ENCODE measurements at places on chromosomes 16 and 17.

DNA sequence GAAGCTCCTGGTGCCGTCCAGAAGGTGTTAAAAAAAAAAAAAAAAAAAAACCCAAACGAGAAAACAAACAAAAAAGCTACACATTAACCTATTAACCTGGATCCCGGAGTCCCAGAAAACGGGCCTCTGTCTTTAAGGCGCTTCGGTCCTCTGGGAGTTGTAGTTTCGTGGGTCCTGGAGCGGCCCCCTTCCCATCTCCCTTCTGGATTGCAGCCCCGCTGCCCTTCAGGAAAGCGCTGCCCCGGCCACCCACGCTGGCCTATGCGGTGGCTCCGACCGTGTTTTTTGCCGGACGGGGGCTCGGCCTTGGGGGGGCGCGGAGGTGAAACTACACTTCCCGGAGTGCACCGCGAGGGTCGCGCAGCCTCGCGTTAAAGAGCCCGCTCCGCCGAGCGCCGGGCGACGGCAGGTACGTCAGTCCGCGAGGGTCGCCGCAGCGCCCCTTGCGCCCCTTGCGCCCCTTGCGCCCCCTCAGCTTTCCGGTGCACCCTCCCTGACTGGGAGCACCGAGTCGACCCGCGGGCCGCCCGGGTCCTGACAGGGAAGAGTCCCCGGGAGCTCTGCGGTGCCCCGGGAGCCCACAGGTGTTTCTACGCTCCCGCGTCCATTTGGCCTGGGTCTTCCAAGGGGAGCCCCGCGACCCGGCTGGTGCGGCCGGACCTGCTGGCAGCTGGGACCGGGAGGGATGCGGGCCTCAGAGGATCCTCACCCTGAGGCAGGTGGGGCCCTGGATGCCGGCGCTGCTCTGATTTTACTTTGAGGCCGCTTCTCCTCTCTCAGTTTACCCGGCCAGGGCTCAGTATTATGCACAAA is at the start of gene FCSK:
TSS of gene FCSK (plus strand) at position 374 of the 813 bp plus-strand sequence. CDS start 8,596 bp downstream, outside the sequence.
- peak; percentile 65 for DNase-seq

GRCh38 chr17:72390675-72391508 is 270.1 kb downstream of the SOX9 start:
- no peak for DNase-seq

DNA sequence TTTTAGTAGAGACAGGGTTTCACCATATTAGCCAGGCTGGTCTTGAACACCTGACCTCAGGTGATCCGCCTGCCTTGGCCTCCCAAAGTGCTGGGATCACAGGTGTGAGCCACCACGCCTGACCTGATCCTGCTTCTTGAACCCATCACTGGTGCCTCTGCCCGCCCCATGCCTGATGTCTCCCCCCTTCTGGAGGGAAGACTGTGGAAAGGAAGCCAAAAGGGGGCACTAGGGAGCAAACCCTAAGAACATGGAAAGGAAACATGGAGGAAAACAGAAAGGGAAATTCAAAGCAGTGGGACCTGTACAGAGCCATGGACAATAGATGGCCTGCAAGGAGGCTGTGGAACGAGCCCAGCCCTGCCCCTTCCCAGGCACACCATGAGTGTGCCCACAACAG is 31.1 kb upstream of the FASN start:
- DNase-seq = no peak

- no peak for DNase-seq
These were observed 9.5 kb downstream of the UTS2R start for GRCh38 chr17:82380860-82381702.

DNA sequence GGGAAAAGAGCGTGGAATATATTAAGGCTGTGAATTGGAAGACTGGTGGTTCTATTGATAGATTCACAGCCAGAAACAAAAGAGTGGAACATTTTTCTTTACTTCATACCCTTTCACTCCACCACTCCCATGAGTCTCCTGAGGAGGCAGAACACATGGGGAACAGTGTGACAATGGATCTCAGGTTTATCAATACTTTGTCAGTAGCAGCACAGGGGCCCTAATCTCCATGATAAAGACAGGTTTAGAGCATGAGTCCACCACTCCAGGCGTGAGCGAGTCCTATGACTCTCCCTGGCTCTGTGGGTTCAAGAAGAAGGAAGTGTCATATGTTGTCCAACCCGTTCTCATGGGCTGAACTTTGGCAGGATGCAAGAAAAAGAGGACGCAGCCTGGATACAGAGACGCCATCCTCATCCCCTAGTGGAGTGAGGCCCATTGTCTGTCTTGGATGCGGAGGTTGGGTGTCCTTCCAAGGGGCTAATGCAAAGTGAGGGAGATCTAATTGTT is 361.2 kb downstream of the TMEM114 start:
- no peak for DNase-seq

DNA sequence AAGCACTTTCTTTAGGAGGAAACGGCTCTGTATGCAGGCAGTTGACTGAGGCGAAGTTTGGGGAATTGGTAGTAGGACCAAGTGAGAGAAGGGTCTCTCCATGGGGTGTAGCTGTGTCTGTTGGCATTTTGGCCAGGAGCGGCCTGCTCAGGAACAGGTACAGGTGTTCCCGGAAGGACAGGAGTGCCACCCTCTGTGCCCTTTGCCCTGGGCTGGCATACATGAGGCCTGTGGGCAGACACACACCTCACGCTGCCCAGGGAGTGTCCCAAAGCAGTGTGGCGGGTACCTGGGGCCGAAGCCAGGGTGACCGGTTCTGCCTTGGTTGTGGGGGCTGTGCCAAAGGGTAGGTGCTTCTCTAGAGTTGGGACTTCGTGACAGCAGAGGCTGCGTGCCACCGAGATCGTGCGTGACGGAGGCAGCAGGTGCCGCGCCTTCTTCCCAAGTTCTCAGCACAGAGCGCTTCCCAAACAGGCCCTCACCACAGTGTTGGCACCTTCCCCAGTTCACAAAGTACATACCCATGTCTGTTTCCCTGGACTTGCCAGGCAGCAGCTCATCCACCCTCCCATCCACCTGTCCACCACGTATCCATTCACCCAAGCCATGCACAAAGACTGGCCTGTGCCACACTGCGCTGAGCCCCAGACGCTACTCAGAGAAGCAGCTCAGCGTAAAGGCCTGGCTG is 19.9 kb upstream of the TCF25 start:
- DNase-seq = no peak

DNA sequence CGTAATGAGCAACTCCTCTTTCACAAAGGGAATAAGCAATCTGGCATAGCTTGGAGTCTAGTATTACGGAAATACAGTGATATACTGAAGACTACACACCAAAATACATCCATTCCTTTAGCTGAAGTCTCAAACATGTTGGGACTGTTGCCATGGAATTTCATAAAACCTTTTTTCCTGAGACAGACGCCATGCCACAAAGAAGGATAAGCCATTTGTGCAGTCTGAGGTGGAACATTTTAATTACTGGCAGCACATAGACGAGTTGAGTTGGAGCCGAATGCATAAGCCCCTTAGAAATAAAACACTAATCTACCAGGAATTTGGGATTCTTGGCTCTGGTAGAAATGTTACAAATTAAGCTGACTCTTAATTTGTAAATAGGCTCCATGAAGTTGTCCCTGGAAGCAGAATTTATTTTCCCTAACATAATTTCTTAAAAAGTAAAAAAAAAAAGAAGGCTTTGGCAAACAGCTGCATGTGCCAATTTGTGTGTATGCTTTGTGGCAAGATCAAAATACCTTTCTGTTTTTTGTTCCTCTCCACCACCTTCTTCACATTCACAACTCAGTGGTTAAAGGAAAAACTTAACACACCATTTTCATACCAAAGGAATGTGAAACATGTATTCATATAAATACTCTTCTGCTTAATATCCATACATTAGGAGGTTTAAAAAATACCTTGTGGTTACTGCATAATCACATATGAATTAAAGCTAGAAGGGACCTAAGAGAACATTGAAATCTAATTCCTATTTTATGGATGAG is 25.5 kb downstream of the GRB7 start:
- no peak for DNase-seq

DNA sequence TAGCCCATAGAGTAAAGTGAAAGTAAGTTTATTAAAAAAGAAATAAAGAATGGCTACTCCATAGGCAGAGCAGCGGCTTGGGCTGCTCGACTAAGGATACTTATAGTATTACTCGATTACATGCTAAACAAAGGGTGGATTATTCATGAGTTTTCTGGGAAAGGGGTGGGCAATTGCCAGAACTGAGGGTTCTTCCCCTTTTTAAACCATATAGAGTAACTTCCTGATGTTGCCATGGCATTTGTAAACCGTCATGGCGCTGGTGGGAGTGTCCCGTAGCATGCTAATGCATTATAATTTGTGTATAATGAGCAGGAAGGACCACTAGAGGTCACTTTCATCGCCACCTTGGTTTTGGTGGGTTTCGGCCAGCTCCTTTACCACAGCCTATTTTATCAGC is 13.3 kb upstream of the GAS7 start:
- no peak for DNase-seq

GRCh38 chr16:49158029-49158642 is 123.5 kb downstream of the CBLN1 start:
- no peak for DNase-seq

DNA sequence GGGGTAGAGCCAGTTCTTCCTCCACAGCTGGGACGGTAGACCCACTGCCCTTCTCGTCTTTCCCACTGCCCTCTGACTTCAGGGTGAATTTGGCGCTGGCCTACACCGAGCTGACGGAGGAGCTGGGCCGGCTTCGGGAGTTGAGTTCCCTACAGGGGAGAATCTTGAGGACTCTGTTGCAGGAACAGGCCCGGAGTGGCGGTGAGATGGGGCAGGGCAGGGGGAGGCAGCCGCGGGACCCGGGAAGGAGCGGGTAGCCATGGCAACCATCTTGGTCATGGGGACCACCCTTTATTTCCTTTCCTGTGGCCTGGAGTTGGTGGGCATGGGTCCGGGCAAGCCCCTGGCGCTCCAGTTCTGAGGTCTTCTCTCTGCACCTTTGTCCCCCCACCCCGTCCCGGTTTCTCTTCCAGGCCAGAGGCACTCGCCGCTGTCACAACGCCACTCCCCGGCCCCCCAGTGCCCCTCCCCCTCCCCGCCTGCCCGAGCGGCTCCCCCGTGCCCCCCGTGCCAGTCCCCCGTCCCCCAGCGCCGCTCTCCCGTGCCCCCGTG is 14.4 kb downstream of the TBKBP1 start:
- DNase-seq = no peak

- no peak for DNase-seq
These were observed 647 bp downstream of the VAC14 start for GRCh38 chr16:70800311-70800710.

DNA sequence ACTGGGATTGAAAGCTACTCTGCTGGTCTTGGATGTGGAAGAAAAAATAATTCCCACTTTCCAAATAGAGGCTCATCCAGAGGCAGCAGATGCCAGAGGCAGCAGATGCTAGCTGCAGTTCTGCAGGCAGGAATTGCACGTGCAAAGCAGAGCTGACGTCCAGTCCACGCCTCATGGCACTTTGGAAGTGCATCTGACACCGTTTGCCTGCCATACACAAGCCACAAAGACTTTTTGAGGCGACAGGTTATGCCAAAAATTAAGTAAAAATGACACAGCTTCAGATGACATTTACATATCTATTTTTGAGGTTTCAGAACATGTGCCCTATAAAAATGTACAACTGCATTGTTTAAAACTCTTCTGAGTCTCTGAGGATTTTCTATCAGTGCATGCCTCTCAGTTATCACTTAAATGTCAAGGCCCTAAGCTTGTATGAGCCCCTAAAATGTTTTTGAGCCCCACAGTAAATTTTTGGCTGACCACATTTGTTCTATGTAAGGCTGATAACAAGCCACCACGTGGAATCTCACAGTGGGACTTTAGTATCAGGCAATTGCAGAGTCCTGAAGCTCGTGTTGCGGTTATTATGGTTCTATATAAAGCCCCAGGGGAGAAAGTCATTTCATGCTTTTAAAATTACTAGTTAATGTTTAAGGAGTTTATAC is 239.2 kb downstream of the PRKCA start:
- no peak for DNase-seq

- DNase-seq = no peak
These were observed 10.7 kb downstream of the CHST4 start for GRCh38 chr16:71536752-71537499.

DNA sequence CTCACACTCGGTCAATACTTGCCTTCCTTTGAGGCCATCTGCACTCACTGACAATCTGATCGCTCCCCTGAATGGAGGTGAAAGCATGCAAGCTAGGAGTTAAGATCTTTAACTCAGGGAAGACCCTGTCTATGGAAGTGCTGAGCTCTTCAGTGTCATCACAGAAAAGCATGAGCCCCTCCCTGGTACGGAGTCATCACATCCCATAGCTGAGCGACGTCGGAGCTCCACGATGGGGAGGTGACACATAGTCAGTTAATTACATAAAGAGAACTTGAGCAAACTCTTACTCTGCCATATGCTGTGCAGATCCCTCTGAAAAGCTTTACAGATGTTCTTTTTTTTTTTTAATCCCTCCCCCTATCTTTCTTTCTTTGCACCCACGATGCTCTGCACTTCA is 463.2 kb downstream of the WWOX start:
- no peak for DNase-seq
